ENCODE measurements at places on chromosomes 4 and X. TPM values are rescaled to one million over a fixed set of nuclear protein-coding genes. Genes with fewer than 3 reads are reported as not detected.

GRCh38 chrX:40849906-40850823, 114.8 kb upstream of the MED14 start:
- DNase-seq: no peak

GRCh38 chrX:138847930-138848329, 136.4 kb upstream of the FGF13 start:
- peak; percentile 7 for DNase-seq

The COQ2 gene
- total RNA-seq: 18.7 TPM

The MAGEA9B gene
- total RNA-seq: not detected

- no peak for DNase-seq
Observed at GRCh38 chr4:13296986-13297385, 187.2 kb downstream of the RAB28 start.

The ZNF630 gene
- total RNA-seq: 0.99 TPM

GRCh38 chr4:85995361-85995760, 364.5 kb downstream of the MAPK10 start:
- no peak for DNase-seq

The NWD2 gene
- total RNA-seq: not detected

DNA sequence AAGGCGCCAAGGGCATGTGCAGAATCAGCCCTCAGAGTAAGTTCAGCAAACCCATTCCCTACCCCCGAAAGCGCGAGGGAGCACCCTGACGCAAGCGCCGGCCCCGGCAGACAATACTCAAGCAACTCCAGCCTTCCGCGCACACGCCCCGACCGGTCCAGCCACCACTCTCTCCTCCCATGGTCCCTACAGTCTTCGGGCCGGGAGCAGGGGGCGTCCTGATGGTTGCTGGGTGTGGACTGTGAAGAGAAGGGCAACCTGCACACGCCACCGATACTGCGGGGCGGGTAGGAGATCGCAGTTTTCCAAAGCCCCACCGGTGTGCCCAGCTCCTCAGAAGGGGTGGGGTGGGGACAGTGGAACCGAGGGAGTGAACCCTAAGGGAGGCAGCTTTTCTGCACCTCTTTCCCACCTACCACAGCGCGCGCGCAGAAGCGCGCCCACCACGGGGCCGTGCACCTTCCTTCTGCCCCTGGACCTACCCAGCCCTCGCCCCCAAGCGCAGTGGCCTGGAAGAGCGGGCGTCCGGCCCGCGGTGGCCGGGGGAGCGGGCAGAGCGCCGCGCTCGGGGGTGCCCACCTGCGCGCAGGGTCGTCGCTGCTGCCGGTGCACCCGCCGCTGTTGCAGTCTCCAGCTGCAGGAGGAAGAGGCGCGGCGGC, 650.2 kb upstream of the DIPK2B start:
- peak; percentile 22 for DNase-seq

GRCh38 chrX:12894074-12895030, 12.1 kb upstream of the TLR8 start:
- peak; percentile 51 for DNase-seq

- no peak for DNase-seq
Observed at GRCh38 chrX:69279234-69279633, 114.0 kb upstream of the PJA1 start.

The PKD2 gene
- 14.9 TPM for total RNA-seq

GRCh38 chrX:120136840-120137239, 21.1 kb upstream of the RHOXF1 start:
- no peak for DNase-seq

DNA sequence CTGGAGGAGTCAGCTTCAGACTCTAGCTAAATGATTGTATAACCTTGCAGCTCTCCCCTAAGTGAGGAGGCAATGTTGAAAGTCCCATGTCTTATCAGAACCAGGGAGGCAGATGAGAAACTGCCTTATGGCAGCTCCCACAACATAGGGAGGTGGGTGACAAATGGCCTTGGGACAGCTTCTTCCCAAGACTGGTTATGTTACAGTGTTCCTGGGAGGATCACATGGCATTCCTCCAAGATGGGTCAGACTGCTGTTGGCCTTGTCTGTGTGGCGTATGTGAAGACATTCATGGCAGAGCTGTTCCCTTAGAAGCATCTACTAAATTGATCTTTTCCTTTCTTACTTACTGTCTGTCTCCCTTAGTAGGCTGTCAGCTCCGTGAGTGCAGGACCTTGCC, 42.0 kb downstream of the HPRT1 start:
- DNase-seq: no peak

The HOPX gene
- 1.7 TPM for total RNA-seq

GRCh38 chrX:8520791-8521190, 56.2 kb downstream of the VCX3B start:
- no peak for DNase-seq

- peak; percentile 43 for DNase-seq
Observed at GRCh38 chr4:156778606-156779005, 193.0 kb downstream of the PDGFC start.

The MAP3K15 gene
- total RNA-seq: under 0.01 TPM

The KLB gene
- total RNA-seq: under 0.01 TPM

DNA sequence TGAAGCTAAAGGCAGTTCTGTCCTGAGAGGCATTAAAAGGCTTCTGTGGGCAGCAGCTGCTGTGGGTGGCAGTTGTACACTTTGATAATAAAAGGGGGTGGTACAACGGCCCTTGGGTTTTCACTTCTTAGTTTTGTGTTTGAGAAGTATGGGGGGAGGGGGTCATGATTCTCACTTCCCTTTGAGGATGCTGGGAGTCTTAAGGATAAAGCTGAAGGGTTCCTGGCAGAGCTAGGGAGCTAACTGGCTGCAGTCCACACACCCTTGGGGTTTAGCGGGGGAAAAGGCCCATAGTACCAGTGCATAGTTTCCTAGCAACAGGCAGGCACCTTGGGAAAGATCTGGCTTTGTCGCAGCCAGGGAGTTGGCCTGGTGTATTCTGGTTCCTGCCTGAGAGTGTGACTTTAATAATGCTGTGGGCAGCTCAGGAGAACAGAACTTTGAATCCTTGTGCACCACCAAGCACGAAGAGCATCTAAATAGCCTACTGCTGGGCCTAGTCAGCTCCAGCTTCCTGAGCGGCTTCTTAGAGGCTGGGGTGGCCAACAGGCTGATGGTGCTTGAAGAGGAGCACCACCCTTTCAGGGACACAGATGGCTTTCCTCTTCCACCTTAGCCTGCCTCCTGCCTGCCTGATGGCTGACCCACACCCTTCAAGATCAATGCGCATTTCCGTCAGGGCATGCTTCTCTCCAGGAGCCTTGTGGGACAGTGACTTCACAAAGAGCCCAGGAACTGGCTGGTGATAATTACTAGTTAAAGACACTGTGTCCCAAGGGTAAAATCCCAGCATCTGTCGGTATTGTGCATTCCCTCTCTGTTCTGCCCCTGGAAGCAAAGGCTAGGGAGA, 12.5 kb downstream of the ZBTB33 start:
- DNase-seq: no peak

The MAP7D2 gene
- under 0.01 TPM for total RNA-seq

DNA sequence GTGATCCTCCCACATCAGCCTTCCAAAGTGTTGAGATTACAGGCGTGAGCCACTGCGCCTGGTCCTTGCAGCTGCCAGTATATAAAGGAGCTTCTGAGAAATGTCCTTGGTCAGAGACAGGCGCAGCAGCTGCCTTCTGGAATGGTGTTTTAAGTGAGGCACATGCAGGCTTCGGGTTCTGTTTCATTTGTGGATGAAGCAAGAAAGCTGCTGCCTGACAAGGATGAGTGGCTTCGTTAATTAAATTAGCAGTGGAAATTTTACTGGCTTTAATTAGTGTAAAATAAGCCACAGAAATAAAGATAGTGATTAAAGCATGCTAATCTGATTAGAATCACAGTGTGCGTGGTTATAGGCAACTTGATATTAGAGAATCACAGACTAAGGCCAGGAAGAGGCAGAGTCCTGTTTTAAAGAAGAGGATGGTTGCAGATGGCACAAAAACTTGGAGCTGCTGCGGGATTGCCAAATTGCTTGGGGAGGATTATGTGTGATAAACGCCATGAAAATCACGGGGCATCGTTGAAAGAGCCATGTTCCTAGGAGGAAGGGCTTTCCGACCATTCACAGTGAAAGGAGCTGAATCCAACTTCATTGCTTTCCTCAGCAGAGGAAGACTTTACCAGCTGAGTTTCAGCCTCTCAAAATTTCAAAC, 348.4 kb upstream of the FAT1 start:
- no peak for DNase-seq

- no peak for DNase-seq
Observed at GRCh38 chr4:86034616-86035015, 325.2 kb downstream of the MAPK10 start.

DNA sequence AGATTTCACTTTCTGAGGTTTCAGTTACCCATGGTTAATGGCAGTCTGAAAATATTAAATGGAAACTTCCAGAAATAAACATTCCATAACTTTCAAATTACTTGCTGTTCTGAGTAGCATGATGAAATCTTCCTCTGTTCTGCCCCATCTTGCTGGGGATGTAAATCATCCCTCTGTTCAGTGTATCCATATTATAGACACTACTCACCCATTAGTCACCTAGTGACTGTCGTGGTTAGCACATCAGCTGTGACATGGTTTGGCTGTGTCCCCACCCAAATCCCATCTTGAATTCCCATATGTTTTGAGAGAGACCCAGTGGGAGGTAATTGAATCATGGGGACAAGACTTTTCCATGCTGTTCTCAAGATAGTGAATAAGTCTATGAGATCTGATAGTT, 125.5 kb upstream of the GIMD1 start:
- no peak for DNase-seq

The CT45A1 gene
- not detected for total RNA-seq

The PPBP gene
- not detected for total RNA-seq

The RGN gene
- total RNA-seq: 0.65 TPM

The PTCHD1 gene
- not detected for total RNA-seq

- DNase-seq: no peak
Observed at GRCh38 chr4:88858752-88859151, 161.1 kb upstream of the NAP1L5 start.

The CFP gene
- under 0.01 TPM for total RNA-seq

DNA sequence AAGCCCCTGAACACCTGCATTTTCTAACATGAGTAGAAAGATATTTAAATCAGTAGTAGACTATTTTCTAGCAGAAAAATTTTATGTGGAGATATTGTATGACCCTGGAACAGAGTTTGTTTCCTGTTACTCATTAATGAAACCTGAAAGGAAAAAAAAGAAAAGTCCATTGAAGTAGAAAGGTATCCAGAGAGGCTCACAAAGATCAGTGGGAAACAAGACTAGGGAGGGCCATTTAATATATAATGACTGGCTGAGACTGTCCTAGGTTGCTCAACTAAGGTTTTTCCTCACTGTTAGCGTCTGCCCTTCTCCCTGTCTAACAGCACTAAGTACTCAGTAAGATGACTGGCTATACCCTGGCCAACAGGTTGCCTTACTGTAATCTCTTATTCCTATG, 788.6 kb downstream of the GLUD2 start:
- DNase-seq: no peak

DNA sequence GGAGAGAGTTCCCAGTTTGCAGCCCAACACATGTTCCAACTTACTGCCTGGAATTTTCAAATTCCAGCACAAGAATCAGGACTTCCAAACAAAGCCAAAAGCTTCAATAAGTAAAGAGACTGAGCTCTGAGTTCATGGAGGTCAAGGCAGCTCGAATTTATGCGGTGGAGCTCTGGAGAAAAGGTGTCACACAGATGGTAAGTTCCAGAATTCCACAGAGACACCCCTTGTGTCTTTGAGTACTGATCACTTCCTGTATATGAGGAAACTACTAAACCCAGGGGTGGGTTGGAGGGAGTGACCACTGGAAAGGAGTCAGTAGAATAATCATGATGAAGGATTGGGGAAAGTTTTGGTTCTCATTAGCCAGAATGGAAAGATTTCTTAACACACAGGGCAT, 118.5 kb upstream of the GUCY1A1 start:
- no peak for DNase-seq
